Karpas-422 (cell line): ENCODE measurements at places on chromosomes 12 and 14.

GRCh38 chr14:88840926-88841325 is 16.5 kb downstream of the TTC8 start:
- H3K4me1 ChIP-seq: no peaks in the 10 kb centered on the region
- no peak for DNase-seq
- H3K27ac ChIP-seq: no peak overlapping the region
- no peaks in the 10 kb centered on the region for H3K27me3 ChIP-seq
- no peaks in the 10 kb centered on the region for H3K36me3 ChIP-seq

- DNase-seq: peak; percentile 53
- peaks cover 15% of the 10 kb centered on the region for H3K4me1 ChIP-seq
- H3K4me3 ChIP-seq: peak overlapping the region; percentile 68
- no peaks in the 10 kb centered on the region for H3K27me3 ChIP-seq
- H3K27ac ChIP-seq: no peak overlapping the region
Observed at GRCh38 chr12:56078931-56079722, 838 bp upstream of the ERBB3 start.

DNA sequence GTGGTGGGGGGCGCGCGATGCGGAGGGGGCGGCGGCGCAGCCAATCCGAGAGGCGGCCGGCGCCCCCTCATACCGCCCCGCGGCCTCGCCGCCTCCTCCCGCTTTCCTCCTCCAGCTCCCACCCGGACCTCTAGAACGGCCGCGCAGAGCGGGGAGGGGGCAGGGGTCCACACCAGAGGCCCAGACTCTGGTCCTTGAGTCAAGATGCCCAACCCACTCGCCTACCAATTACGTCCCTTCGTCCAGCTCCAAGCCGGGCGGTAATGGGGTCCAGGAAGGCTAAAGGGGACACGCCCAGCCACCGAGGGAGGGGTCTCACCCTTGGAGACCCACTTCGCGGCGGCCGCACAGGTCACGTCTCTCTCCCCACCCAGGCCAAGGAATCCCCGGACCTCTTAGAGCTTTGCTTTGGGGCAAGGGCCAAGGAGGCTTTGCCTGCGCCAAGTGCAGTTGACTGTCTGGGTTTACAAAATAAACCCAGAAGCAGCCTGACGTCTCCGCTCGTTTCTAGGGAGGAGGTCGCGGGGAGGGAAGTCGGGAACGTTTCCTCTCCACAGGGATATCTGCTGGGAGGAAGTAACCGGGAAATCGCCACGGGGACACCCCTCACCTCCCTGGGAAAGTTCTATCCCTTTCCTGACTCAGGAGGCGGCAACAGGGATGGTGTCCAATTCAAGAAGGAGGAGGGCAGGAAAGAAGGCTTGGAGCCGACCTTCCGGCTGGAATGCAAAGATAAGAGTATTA is 394 bp upstream of the AMIGO2 start:
- no peaks in the 10 kb centered on the region for H3K36me3 ChIP-seq
- peaks cover 4% of the 10 kb centered on the region; the same call in 1 of the 2 replicates for H3K27me3 ChIP-seq
- DNase-seq: peak; percentile 63
- H3K4me3 ChIP-seq: peak overlapping the region; percentile 82
- no peak overlapping the region for H3K27ac ChIP-seq
- peaks cover 33% of the 10 kb centered on the region for H3K4me1 ChIP-seq

DNA sequence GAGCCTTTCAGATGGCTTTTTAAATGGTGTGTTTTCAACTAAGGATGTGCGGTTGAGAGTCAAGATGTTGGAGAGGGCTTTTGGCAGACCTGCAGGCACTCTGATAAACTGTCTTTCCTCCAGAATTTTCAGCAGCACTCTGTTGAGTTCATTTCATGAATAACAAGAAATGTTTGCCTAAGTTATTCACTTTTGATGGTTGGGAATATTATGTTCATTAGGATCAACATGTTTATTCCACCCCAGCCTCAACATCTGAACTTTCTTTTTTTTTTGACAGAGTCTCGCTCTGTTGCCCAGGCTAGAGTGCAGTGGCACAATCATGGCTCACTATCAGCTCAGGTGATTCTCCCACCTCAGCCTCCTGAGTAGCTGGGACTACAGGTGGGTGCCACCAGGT is 68.4 kb downstream of the C12orf75 start:
- DNase-seq: no peak
- no peaks in the 10 kb centered on the region for H3K27me3 ChIP-seq
- no peak overlapping the region for H3K4me3 ChIP-seq

GRCh38 chr14:45083976-45084722 is at the start of gene PRPF39:
Gene PRPF39 (plus strand): TSS chr14:45084116. CDS start chr14:45095240, 11,124 bp downstream.
- peak within 1 kb of the TSS; percentile 83 for H3K4me3 ChIP-seq
- peak; percentile 99 for DNase-seq
- peaks cover 11% of the 10 kb centered on the region; the same call in 1 of the 2 replicates for H3K36me3 ChIP-seq

GRCh38 chr12:108752387-108752786 is 21.1 kb upstream of the CORO1C start:
- no peaks in the 10 kb centered on the region for H3K4me1 ChIP-seq
- H3K36me3 ChIP-seq: no peaks in the 10 kb centered on the region
- H3K27ac ChIP-seq: no peak overlapping the region
- no peak for DNase-seq
- no peaks in the 10 kb centered on the region for H3K27me3 ChIP-seq
- H3K4me3 ChIP-seq: no peak overlapping the region

DNA sequence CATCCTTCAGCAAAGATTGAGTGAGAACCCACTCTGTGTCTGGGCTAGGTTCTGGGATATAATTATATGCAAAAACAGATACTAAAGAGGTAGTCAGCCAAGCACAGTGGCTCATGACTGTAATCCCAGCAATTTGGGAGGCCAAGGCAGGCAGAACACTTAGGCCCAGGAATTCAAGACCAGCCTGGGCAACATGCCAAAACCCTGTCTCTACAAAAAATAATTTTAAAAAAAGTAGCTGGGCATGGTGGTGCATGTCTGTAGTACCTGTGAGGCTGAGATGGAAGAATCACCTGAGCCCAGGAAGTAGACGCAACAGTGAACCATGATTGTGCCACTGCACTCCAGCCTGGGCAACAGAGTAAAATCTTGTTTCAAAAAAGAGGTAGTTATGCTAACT is 237.5 kb upstream of the HMGA2 start:
- no peak overlapping the region for H3K27ac ChIP-seq
- H3K27me3 ChIP-seq: no peaks in the 10 kb centered on the region
- no peak for DNase-seq
- H3K4me1 ChIP-seq: no peaks in the 10 kb centered on the region
- H3K4me3 ChIP-seq: no peak overlapping the region

- H3K4me3 ChIP-seq: no peak overlapping the region
- no peak overlapping the region for H3K27ac ChIP-seq
- DNase-seq: no peak
- H3K36me3 ChIP-seq: no peaks in the 10 kb centered on the region
- H3K4me1 ChIP-seq: no peaks in the 10 kb centered on the region
Observed at GRCh38 chr14:24325963-24326362, 8.9 kb downstream of the ADCY4 start.
